Activated naive CD4-positive, alpha-beta T cell (primary cell): ENCODE measurements at places on chromosomes 5 and 9.
A peak's percentile ranks its signal among the peaks of the same experiment; 100 is the strongest.

DNA sequence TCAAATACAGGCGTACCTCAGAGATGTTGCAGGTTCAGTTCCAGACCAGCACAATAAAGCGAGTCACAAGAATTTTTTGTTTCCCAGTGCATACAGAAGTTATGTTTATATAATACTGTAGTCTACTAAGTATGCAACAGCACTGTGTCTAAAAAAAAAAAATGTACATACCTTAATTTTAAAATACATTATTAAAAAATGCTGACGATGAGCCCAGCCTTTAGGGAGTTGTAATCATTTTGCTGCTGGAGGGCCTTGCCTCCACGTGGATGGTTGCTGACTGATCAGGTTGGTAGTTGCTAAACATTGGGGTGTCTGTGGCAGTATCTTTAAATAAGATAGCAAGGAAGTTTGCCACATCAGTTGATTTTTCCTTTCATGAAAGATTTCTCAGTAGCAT is 48.3 kb downstream of the TTC1 start:
- no peak for DNase-seq

GRCh38 chr5:167513381-167513780 is 778.1 kb upstream of the WWC1 start:
- DNase-seq: no peak

DNA sequence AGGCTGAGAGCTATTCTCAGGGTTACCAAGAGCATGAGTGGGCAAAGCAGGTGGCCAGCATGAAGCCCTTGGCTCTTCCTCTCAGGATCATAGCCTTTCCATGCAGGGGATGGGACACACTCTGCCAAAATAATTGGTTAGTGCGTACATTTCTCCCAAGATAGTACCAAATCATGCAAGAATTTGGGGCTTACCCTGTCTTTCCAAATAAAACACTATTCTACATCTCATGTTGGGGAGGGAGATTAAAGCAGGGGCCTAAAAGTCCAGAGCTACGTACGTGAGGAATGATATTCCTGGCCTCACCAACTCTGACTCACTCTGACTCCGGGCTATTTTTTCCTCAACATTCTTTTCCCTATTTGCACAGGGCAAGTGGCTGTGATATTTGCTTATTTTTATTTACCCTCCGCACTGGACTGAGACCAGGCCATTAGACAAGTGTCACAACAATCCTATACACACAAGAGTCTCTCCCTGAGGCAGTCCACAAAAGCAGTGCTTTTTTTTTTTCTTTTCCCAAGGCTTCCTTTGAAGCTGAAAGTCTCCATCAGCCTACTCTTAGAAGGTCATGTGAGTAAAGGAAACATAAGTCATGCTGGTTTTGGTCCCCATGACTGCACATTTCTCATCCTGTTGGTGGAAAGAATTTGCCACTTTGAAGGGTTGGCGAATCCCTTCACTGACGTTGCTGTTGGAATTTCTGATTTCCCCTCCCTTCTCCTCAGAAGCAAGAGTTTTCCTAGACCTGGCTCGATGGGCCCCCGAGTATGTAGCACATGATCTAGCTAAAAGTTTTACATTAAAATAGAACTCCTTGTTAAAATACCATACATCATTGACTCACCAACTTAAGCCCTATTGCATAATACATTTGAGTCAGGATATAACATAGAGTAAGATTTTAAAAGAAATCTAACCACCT is 40.0 kb downstream of the TMEM252 start:
- DNase-seq: no peak

GRCh38 chr9:35570709-35571504 is 34.2 kb upstream of the TESK1 start:
- no peak for DNase-seq

DNA sequence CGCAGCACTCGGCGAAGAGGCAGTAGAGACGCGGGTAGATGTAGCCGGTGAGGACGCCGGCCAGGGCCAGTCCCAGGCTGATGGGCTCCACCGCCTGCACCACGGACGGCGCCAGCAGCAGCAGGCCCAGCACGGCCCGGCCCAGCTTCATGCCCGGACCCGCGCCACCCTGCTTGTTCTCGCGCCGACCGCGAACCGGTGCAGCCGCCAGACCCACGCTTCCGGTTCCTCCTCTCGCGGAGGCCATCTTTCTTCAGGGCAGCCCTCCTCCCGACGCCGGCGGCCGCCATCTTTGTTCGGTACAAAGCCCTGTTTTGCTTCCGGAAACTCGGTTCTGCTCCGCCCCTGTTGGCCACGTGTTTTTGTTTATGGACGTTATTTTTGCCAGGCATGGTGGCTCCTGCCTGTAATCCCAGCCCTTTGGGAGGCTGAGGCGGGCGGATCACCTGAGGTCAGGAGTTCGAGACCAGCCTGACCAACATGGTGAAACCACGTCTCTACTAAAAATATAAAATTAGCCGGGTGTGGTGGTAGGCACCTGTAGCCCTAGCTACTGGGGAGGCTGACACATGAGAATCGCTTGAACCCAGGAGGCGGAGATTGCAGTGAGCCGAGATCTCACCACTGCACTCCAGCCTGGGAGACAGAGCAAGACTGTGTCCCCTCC is at the start of gene TOR1A:
TOR1A (minus strand) TSS at position 202 of the 667 bp plus-strand sequence; CDS start at position 151, 51 bp downstream.
- peak; percentile 85 for DNase-seq

GRCh38 chr9:87605676-87606075 is 108.0 kb downstream of the DAPK1 start:
- no peak for DNase-seq

DNA sequence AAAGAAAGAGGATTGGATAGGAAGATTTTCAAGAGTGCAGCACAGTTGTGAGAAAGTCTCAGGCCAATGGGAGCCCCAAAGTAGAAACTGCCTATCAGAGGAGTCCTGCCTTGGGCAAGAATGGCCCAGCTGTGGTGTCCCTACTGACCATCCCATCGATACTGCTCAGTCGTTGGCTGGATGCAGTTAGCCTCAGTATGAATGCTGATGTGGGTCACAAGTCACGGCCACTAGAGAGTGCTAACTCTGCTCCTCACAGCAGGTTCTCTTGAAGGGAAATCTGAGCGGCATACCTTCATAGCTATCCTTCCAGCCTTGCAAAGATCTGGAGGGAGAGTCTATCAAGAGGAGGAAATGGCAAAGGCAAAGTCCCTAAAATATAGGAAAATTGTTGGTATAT is 11.6 kb upstream of the CETN3 start:
- no peak for DNase-seq
